CD14-positive monocyte (primary cell): ENCODE measurements at places on chromosomes 11 and 22.

DNA sequence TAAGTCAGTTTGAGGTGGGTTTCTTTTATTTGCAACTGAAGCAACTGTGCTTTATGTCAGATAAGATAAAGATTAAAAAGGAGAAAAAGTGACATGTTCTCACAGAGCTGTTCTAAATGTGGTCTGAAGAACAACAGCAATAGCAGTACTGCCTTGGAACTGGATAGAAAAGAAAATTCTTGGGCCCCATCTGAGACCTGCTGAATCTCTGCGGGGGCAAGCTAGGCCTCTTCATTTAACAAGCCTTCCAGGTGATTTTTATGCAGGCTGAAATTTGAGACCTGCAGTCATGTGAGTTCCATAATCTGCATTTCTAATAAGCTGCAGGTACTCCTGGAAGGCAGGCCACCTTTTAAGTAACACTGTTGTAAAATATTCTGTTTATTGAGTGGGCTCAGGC lies 91.4 kb upstream of the CTSC start:
- no peak for DNase-seq

DNA sequence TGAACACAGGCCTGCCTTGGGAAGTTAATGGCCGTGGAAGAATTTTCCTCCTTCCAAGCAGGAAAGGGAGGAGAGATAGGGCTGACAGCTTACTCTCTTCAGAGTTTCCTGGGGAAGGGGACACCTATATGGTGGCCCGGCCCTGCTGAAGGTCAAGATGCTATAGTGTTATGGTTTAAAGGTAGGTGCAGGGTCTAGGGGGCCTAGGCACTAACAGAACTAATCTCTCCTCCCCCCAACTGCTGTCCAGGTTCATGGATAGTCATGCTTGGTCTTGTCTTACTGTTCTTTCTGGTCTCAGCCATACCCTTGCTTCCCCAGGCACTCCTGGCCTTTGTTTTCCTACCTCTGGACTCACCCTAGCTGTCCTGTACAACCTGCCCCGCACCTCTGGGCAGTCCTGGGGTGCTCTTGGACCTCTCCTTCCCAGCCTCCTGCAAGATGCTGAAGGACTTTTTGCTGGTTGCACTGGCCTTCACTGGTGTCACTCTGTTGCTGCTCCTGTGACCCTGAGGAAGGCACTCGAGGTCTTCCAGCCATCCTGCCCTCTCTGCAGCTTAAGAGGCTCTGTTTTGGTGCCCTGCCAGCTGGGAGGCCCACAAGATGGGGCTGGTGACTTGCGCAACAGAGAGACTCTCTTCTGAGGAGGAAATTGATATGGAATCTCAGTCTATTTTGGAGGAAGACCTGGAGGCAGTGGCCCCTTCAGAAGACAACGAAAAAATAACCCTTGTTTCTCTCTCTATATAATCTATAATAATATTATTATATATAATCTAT lies 17.9 kb downstream of the SEC14L3 start:
- DNase-seq: no peak

GRCh38 chr11:43842021-43842420 lies 38.6 kb upstream of the ALKBH3 start:
- DNase-seq: no peak

- no peak for DNase-seq
Measured at GRCh38 chr22:50473855-50474671, 772 bp downstream of the SBF1 start.

GRCh38 chr11:76692956-76693355 lies 22.4 kb upstream of the LRRC32 start:
- no peak for DNase-seq

DNA sequence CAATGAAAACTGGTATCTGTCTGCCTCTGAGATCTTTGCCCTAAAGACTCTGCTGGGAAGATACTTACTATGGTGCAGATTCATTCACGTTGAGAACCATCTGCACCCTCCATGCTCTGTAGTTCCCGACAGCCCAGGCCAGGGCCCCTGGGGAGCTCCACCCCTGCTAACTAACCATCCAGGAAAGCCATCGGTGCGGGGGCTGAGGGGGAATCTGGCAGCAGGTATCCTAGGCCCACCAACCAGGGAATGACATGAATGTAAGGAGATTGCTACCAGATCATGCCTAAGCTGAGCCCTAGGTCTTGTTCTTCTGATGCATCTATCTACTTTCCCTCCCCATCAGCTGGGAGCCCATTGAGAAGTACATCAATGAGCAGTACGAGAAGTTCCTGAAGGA lies 11.3 kb upstream of the WBP2NL start:
- no peak for DNase-seq

DNA sequence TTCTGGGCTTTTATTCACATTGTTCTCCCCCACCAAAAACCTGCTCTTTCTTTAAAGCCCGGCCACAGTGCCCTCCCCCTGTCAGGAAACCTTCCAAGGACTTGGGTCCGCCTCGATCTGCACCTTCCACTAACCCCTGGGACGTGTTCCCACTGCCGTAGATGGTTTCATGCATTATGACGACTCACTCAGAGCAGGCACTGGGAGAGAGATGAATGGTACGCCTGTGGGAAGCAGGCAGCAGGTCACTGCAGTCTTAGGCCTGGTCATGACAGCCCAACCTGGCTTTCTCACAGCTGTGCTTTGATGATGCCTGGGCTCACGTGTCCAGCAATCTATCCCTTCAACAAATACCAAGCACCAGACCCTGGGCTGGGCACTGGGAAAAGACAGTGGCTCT lies 115.7 kb downstream of the WNT7B start:
- no peak for DNase-seq

DNA sequence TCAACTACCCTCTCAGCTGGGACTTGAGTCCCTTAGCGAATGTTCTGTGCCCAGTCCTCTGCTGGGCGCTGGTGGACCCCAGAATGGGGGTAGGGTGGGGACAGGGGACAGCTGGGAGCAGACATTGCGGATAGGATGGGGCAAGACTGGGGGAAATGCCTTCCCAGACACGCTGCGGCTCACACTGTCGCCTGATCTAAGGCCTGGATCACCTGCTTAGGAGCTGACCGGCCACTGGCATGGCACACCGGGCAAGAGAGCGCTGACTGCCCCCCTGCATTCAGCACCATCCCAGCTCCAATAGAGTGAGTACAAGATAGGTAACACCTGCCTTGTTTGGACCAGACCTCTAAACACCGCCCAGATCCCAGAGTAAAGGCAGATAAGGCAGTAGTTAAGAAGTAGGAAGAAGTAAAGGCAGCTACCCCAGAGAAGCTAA lies 1.4 kb downstream of the ARVCF start:
- DNase-seq: no peak

DNA sequence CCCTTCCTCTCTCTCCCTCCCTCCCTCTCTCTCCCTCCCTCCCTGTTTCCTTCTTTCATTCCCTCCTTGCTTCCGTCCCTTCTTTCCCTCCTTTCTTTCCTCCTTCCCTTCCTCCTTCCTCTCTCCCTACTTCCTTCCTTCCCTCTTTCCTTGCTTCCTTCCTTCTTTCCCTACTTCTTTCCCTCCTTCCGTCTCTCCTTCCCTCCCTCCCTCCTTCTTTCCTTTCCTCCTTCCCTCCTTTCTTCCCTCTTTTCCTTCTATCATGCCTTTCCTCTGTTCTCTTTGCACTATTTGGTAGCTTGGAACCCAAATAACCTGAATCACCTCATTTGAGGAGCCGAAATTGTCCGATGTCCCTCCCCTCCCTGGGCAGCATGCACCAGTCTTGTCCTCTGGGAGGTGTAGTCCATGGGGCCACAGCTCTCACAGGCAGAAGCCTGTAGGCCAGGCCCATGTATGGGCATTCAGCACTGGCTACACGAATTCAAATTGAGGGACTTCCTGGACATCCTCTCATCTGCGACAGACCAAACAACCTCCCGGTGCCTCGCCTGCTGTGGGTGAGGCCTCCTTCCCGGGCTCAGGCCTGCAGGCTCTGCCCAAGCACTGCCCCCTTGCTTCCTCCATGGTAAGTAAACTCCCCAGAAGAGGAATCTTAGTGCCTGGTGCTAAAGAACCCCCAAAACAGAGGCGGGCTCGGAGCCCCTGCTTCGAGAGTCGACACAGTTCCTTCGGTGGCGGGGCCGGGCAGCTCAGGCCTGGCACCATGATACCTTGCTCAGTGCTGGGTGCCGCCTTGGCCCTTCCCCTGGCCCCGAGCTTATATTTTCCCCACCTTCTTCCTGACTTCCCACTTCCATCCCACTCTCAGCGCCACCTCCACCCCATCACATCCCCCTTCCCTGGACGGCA lies 454.1 kb upstream of the CADM1 start:
- no peak for DNase-seq

- no peak for DNase-seq
Measured at GRCh38 chr11:47375546-47376085, 2.7 kb downstream of the SPI1 start.

GRCh38 chr11:1168256-1168655 lies 10.5 kb downstream of the MUC5AC start:
- DNase-seq: no peak

DNA sequence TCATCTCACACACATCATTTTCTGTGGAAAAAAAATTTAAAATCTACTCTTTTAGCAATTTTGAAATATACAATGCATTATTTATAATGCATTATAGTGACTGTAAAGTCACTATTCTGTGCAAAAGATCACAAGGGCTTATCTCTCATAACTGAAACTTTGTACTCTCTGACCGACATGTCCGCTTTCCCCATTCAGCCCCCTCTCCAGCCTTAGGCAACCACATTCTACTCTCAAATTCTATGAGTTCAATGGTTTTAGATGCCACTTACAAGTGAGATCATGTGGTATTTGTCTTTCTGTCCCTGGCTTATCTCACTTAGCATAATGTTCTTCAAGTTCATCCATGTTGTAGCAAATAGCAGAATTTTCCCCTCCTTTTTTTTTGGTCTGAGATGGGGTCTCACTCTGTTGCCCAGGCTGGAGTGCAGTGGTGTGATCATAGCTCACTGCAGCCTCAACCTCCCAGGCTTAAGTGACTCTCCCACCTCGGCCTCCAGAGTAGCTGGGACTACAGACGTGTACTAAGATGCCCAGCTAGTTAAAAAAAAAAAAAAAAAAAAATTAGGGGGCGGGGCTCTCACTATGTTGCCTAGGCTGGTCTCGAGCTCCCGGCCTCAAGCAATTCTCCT lies 44.5 kb downstream of the SYN3 start:
- no peak for DNase-seq

DNA sequence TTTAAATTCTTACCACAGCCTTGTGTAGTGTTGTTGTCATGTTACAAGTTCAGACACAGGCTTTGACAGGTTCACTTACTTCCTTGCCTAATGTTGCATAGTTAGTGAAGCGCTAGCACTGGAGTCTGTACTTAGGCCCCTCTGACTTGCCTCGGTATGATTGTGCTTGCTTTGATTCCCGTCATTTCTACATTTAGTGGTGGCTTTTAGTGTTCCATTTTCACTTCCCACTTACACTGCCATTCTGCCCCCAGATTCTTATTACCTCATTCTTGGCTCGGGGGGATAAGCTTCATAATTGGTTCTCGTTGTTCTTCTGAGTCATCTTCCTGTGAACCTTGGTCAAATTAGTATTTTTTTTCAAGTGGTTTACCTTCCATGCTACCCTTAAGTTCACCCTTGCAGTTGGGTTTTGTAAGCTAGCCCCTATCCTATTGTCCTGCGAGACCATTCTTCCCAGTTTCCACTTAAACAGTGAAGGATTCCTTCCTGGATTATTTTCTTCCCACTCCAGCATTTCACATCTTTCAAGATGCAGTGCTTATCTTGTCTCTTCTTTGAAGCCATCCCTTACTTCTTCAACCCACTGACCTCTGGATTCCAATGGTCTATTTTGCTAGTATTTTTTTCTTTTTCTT lies 68.7 kb downstream of the DDX10 start:
- DNase-seq: peak; percentile 68

- DNase-seq: no peak
Measured at GRCh38 chr11:58796333-58796732, 48.2 kb downstream of the GLYATL2 start.

- DNase-seq: no peak
Measured at GRCh38 chr11:62602141-62603071, 741 bp upstream of the MTA2 start.
